ENCODE measurements at places on chromosomes 12 and 14.

DNA sequence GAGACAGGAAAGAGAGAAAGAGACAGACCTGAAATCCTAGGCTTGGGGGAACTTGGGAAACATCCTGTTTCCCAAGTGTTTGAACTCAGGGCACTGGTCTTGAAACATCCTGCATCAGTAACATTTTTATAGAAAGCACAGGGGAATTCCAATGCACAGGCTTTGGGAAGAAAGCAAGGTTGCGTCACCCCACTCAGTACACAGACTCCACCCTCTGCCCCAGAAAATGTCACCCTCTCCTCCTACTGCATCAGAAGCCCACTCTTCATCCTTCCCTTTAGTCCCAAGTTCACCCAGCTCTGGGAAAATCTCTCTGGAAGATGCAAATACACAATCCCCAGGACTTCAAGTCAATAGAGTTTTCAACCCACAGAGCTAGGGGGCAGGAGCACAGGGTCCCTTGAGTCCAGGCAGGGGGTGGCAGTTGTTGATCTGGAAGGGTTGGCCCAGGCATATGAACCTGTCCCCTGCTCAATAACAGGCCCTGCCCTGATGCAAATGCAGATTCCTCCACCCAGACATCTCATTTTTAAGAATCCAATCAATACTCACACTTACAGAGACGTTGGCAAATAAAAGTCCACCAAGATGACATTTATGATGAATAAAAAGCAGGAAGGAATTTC is 1.7 kb downstream of the RDH16 start:
- no peak for DNase-seq

GRCh38 chr12:115895247-115895646 is 382.2 kb downstream of the MED13L start:
- DNase-seq: no peak

- DNase-seq: no peak
Measured at GRCh38 chr12:57027011-57027804, 10.9 kb upstream of the TAC3 start.

DNA sequence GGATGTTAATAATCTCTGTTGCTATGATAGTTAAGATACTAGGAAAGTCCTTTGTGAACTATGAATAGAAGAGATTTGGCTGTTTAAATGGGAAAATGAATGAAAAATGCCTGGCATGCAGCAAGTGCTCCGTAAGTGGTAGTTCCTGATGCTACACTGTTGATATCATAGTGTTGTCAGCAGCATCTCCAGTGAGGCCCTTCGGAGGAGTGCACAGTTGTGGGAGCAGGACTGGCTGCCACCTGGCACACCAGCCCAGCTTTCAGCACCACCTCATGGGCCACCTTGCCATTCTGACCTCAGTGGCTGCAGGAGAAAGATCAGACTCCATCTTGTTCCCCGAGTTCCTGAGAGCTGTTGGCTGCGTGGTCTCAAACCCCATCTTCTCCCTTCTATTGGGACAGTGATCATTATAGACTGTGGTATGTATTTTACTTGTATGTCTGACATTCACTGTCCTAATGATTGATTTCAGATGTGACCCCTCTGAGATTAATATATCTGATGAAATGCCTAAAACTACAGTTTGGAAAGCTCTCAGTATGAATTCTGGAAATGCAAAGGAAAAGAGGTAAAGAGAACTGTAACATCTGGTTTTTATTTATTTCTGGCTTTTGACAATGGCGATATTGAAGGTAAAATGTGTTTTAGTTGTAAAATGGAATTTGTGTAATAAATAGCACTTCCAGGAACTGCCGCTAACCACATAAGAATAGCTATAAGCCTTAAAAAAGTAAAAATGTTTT is 80.9 kb downstream of the SLC4A8 start:
- no peak for DNase-seq

- DNase-seq: no peak
Measured at GRCh38 chr12:96587691-96588090, 98.3 kb downstream of the CFAP54 start.

DNA sequence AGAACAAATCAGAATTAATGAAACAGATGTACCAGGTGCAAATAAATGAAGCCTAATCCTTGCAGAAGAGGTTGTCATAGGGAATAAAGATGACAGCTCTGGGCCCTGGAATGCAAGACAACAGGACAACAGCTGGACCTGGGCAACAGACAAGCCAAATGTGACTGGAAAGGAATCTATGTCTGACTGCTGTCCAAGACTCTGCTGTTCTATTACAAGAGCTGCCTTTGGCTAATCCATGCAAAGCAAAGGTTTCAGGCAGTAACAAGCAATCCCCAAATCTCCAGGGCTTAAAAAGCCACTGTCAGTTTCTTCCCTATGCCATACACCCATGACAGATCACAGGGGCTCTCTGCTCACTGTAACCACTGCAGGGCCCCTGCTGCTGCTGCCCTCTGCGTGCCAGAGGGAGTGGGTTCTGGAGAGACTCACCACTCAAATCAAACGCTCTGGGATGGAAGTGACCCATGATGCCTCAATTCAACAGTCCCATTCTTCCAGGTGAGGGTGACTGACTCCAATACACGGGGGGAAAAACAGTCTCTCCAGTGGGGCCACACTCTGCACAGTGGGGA is 218.9 kb upstream of the SFSWAP start:
- no peak for DNase-seq

- no peak for DNase-seq
Measured at GRCh38 chr12:105803292-105803691, 335.5 kb downstream of the NUAK1 start.

DNA sequence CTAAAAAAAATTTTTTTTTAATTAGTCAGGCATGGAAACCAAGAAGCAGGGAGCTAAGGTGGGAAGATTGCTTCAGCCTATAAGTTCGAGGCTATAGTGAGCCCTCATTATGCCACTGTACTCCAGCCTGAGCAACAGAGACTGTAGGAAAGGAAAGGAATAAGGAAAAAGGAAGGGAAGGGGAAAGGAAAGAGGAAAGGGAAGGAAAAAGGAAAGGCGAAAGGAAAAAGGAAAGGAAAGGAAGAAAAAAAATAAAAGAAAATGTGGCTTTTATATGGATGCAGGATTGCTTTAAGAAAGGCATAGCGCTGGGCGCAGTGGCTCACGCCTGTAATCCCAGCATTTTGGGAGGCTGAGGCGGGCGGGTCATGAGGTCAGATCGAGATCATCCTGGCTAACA is 70.4 kb downstream of the R3HDM2 start:
- no peak for DNase-seq

DNA sequence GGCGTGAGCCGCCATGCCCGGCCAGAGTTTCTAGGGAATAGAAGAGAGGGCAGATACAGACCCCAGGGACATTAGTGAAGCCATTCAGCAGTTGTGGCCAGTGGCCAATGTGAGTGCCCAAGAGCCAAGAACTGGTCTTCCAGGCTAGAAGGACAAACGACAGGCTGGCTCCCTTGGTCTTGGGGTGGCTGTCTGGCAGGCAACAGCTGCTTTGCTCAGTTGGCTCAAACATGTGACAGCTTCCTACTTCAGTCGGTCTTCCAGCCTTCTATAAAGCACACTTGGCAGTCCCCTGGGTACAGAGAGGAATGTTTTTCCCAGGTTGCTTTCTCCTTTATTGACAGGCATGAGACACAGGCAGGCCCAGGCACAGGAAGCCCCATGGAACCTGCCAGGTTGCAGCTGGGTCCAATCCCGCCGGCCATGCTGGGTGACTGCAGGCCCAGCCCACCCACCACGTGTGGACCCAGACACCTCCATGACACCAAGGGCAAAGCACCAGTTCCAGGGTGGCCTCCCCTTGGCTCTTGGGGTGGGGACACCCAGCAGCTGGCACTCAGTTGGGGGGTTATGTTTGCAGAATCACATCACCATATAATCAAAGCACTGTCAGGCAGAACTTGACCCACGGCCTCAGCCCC is 15.4 kb downstream of the CHGA start:
- no peak for DNase-seq

DNA sequence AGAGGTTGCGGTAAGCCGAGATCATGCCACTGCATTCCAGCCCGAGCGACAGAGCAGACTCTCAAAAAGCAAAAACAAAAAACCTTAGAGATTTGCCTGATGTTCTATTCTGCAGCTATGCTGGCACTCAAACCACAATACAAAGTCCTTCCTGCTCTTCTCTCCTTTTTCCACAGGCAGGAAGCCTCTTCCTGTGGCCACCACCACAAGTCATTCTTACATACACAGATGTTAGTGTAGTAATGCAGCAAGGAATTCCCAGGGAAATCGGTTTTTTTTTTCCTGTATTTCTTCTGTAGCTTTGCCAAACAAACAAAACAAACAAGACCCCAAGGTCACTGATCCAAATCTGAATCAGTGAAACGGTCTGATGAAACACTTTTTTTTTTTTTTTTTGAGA is 104.3 kb downstream of the FIGNL2 start:
- no peak for DNase-seq

GRCh38 chr12:20492251-20492760 is 124.0 kb downstream of the PDE3A start:
- no peak for DNase-seq

DNA sequence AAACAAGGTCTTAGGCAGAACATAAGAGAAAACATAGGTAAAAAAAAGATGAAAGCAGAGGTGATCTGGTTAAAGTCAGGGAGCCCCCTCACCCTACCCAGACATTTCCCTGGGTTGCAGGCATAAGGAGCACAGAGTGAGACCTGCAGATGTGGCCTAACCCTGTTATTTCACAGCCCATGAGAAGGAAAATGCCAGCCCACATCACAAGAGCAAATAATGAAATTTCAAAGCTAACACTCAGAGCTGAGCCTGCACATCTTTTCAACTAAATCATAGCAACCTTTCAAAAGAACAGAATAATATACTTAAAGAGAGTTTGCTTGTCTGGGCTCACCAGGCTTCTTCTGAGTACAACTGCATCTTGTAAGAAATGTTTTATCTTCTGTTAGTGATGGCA is 295.4 kb downstream of the RPAP3 start:
- DNase-seq: no peak

- peak; percentile 56 for DNase-seq
Measured at GRCh38 chr12:128069359-128069997, 197.5 kb upstream of the TMEM132C start.

GRCh38 chr12:23503544-23503943 is 445.9 kb downstream of the SOX5 start:
- no peak for DNase-seq

- DNase-seq: no peak
Measured at GRCh38 chr12:91072931-91073330, 15.1 kb upstream of the KERA start.

DNA sequence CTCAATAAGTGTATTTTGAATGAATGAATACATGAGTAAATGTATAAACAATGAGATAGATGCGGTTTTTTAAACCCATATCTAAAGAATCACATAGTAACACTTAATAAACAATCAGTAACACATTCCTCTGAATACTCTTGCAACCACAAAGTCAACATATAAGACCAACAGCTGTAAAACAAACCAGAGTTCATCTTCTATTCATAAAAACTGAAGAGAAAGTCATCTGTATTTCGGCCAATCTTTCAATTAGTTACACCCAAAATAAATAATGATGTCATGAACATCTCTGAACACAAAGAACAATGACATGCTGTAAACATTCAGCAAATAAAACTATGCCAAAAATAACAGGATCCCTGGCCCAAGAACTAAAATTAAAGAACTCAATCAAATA is 47.2 kb downstream of the ARMH4 start:
- DNase-seq: no peak

DNA sequence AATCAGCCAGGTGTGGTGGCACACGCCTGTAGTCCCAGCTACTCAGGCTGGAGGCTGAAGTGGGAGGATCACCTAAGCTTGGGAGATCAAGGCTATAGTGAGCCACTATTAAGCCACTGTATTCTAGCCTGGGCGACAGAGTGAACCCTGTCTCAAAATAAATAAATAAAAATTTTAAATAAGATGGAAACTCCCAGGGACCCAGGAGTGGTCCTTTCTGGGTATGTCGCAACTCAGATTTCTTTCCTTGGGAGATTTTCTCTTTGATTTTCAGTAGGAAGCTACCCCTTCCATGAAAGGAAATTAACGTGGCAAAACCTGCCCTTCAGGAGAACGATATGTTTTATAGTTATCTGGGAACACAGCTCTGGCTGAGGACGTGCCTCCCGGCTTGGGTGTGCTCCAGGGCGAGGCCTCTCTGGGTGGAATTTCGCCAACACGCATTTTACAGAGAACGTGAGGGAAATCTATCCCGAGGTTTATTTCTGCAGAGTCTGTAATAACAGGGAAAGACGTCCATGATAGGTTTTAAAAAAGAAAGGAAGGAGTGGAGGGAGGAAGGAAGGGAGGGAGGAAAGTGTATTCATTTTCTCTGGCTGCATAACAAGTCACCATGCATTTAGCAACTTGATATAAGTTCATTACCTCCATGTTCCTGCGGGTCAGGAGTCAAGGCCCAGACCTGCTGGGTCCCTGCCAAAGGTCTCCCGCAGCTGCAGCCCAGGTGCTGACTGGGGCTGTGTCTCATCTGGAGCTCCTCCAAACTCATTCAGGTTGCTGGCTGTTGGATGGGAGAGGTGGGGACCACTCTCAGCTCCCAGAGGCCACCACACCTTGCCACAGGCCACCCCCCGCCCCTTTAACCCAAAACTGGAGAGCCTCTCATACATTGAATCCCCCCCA is 80.6 kb upstream of the GSC start:
- no peak for DNase-seq

- DNase-seq: no peak
Measured at GRCh38 chr12:95949477-95950206, 6.5 kb downstream of the AMDHD1 start.

DNA sequence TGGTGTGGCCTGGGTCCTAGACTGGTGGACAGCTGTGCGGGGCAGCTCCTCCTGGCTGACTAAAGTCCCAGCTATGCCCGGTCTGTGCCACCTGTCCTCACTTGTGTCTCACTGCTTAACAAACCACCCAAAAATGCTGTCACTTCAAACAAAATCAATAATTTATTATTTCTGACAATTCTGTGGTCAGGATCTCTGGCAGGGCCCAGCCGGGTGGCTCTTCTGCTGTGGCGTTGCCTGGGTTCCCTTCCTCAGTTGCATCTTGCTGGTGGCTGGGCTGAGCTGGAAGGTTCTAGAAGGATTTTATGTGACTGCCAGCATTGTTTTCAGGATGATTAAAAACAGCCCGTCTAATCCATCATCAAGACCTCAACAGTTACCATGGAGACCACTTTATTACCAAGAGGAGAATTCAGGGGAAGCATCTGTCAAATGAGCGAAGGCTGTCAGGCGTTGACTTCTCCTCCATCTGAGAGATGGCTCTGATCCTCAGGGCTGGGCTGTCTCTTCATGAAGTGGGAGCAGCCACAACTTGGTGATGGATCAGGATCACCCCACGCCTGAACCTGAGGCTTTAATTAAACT is 280.6 kb upstream of the SFSWAP start:
- peak; percentile 15 for DNase-seq

DNA sequence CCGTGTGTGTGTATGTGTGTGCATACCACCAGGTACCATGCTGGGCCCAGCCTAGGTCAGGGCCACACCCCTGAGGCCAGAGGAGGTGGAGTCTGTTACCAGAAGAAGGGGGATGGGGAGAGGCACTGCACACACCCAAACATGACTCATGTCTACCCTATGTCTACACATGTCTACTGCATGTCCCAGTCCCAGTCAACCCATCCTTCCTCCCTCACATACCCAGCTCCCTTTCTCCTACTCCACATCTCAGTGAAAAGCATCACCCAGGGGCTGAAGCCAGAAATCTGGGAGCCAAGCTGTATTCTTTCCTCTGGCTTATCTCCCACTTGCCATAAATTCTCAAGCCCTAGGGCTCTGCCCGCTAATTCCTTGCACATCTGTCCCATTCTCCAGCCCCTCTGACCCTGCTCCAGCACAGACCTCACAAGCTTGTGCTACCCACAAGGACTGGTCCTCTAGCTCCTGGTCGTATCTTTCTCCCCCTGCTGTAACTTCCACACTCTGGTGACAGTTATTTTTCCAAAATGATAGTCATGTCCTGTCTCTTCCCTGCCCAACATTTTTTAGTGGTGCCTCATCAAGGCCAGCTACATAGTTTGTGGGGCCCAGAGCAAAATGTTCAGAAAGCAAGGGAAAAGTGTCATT is 18.0 kb upstream of the APPL2 start:
- DNase-seq: no peak
